Smooth muscle cell of the brain vasculature (primary cell): ENCODE measurements at places on chromosomes 5 and 9.

- no peak for DNase-seq
These were observed 14.9 kb downstream of the CD180 start for GRCh38 chr5:67181648-67182221.

- no peak for DNase-seq
These were observed 2.9 kb upstream of the PAX5 start for GRCh38 chr9:37036776-37037502.

- DNase-seq, result no peak
These were observed 51.5 kb downstream of the SHOC1 start for GRCh38 chr9:111743275-111743674.

DNA sequence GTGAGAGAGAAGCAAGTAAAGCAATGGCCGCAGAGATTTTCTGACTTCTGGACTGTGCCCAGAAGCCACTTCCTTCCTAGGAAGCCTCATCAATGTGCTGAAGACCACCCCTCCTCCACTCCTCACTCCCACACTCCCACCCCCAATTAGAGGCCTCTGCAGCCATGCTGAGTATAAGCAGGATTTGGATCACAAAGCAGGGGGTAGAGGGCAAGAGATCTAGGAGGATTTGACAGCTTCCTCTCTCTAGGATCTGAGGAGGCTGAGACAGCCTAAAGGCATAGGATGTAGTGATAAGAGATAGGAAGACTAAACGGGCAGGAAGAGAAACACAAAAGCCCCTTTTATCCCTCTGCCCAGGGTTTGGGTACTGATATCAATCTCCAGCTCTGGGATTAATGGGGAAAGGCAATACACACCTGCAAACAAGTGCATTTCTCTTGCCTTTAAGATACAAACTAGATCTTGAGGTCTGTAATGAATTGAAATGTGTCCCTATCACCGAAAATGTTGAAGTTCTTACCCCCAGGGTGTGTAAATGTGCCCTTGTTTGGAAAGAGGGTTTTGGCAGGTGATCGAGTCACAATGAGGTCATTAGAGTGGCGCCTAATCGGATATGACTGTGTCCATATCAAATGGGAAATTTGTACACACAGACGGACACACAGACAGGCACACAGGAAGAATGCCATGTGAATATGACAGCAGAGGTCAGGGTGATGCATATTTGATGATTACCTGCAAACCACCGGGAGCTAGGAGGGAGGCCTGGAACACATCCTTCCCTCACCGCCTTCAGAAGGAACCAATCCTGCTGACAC, 28.5 kb downstream of the KCNV2 start:
- DNase-seq, result no peak
